ENCODE measurements at places on chromosomes 13 and 19.
A peak's percentile ranks its signal among the peaks of the same experiment; 100 is the strongest.

DNA sequence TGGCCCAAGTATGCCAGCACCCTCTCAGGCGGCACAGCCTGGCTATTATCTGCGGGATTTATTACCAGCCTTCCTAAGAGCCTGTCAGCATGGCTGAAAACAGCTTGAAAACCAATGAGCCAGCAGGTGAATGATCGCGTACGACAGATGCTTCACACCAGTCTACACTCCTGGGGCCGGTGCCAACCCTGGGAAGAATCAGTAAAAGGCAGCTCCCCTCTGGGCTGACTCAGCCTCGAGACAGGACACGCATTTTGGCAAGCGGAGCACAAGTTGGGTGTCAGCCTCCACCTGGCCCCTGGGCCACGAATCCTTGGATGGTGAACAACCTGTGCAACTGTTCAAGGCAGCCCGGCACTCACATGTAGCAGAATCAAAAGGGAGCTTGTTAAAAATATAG is 15.6 kb downstream of the EMP3 start:
- no peak for DNase-seq

DNA sequence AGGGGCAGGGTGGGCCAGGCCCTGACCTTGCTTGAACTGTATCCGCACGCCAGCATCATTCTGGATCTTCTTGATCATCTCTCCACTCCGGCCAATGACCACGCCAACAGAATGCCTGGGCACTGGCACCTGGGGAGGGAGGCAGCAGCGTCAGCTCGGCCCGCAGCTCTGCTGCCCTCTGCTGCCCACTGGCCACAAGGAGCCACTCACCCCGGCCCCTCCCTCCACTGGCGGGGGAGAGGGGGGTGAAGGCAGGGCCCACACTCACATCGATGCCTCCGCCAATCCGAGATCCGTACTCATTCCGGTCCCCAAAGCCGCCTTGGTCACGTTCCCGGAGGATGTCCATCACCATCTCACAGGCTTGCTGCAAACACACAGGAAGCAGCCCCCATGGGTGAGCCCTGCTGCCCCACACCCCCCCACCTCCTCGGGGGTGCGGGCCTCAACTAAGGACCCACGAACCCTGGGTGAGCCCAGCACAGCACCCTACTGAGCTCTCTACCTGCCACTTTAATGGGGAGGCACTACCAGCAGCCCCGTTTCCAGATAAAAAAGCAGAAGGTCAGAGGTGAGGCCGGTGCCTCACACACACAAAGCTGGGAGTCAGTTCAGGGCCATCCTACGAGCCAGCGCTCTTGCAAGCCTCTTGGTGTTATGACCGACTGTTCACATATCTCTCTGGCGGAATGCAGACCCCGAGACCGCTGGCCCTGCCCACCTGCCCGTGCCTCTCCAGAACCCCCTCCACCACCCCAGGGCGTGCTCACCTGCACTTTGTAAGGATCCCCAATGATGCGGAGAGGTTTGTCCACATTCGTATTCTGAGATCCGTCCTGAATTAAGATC is 6.7 kb downstream of the KHSRP start:
- DNase-seq: no peak

- DNase-seq: no peak
Observed at GRCh38 chr13:74444864-74445479, 310.8 kb upstream of the KLF12 start.

DNA sequence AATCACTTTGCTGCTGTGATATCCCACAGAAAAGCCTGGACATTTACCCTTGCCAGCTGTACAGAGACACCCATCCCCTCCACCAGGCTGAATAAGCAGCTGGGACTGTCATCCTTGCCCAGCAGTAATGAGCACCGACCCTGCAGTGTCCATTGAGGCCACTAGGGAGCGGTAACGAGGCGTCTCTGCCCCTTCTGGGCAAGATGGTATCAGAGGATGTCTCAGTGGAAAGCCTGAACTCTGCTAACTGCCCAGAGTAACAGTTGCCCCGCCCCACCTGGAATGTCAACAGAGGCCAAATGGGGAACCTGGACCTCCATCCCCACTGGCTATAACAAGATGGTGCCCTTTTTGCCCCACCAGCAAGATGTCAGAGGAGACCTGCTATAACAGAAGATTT is 22.8 kb upstream of the CEACAM20 start:
- no peak for DNase-seq

DNA sequence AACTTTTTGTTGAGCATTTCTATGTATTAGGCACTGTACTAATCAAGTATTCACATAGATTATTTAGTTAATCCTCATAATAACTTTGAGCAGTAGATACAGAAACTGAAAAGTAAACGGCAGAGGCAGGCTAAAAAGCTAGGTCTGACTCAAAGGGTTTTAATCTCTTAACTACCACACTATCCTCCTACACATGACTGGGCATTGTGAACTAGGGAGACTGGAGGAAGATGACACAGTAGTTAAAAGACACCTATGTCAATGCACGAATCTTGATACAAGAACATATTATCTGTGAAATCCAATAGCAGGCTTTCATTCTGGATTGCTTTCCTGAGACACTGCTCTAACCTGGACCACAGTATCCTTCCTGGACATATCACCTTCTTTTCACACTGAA is 36.3 kb downstream of the MICU2 start:
- no peak for DNase-seq

GRCh38 chr13:91249861-91250260 is 97.6 kb upstream of the MIR17HG start:
- DNase-seq: no peak

DNA sequence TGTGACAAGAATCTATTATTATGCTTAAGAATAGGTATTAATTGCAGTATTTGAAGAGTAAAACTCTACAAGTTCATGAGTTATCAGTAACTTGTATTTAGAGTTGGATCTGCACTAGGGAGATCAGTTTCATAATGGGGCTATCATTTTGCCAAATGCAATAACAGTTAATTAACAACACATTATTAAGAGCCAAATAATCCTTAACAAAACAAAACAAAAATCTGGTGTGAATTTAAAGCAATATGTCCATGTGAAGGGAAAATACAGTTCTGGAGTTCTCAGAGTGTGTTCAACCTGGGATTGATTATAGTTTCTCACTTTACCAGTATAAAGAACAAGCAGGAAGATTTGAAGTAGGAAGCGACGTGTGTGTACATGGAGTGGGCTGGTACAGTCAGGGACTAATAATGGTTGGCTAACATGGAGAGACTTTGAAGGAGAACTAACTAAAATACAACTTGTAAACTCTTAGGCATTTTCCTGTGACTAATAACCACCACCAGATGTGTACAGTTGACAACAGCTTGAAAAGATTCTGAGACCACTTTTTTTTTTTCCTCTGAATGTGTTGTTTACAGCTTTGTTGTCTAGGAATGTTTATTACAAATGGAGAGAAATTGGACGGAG is 58.5 kb downstream of the POSTN start:
- no peak for DNase-seq

GRCh38 chr19:51392701-51393100 is 2.3 kb upstream of the C19orf84 start:
- DNase-seq: no peak

DNA sequence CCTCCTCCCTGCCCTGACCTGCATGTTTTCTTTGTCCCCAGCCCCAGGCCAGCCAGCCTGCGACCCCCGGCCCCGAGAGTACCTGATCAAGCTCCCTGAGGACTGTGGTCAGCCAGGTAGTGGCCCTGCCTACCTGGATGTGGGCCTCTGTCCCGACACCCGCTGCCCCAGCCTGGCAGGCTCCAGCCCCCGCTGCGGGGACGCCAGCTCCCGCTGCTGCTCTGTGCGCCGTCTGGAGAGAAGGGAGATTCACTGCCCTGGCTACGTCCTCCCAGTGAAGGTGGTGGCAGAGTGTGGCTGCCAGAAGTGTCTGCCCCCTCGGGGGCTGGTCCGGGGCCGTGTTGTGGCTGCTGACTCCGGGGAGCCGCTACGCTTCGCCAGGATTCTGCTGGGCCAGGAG is 5.6 kb downstream of the CILP2 start:
- DNase-seq: no peak

DNA sequence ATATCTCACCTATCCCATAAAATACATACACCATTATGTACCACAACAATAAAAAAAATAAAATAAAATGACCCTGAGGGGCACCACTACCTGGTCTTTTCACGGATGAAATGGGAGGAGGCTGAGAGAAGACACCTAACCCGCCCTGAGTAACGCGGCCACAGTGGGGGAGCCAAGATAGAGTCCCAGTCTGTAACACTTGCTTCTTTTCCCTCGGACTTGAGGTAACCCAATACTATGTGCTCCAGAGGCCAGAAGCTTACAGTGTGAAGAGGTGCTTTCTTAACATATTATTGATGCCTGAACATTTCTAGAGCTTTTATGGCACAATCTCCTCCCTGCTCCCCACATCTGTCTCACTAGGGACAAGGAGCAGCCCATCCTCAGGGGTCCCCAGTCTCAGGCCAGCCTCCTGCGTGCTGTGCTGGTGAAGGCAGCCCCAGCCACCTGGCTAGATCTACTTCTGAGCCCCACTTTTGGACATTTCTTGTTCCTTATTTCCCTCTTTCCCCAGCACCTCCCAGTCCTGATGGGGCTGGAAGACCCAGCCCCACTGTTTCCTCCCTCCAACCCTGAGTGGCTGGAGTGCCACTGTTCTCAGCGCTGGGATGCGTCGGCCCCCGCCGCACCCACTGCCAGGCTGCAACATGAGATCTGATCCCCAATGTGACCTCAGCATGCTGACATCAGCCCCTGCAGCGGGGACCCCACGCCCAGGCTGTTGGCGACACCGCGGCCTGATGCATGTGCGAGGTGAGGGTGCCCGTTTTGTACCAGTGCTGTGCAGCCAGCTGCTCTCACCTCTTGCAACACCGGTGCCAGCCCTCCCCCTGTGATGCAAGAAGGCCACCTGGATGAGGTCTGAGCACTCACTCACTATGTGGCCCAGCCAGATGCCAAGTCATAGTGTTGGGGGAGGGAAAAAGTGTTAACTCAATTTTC is 143.3 kb downstream of the DCLK1 start:
- no peak for DNase-seq

DNA sequence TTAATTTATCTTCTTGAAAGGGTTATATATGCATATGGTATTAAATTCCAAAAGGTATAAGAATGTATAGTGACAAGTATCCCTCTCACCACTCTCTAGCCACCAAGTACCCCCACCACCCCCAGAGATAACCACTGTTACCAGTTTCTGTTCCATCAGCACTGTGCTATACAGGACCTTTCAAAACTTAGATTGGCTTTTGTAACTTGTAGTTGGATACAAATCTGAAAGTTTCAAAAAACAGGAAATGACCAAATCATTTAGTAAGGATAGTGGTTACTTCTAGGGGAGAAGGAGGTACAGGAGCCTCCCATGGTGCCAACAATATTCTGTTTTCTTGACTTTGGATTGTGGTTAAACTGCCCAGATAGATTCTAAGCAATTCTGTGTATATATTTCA is 56.7 kb downstream of the AKAP11 start:
- no peak for DNase-seq

DNA sequence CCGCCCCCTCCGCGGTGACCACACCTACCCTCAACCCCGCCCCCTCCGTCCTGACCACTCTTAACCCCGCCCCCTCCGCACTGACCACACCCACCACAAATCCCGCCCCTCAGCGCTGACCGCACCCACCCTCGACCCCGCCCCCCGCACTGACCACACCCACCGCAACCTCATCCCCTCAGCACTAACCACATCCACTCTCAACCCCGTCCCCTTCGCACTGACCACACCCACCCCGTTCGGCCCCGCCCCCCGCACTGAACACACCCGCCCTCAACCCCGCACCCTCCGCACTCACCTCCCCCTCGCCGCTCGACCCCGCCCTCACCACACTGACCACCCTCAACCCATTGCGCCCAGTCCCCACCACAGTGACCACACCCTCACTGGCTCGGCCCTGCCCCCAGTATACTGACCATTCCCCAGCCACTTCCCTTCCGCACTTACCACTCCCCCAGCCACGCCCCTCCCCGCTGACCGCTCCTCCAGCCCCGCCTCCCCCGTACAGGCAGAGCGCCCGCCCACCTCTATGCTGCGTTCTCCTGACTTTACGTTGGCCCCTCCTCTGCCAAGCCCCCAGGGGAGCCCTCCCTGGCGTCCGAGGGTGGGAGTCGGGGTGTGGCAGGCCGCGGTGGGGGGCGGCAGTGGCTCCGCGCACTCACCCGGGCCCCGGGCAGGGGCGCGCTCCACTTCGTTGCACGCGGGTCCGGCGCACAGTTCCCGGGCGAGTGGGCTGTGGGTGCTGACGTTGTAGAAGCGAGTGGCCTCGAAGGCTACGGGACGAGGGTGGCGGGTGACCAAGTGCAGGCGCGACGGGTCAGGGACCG is 8.4 kb downstream of the F2RL3 start:
- DNase-seq: peak; percentile 89

DNA sequence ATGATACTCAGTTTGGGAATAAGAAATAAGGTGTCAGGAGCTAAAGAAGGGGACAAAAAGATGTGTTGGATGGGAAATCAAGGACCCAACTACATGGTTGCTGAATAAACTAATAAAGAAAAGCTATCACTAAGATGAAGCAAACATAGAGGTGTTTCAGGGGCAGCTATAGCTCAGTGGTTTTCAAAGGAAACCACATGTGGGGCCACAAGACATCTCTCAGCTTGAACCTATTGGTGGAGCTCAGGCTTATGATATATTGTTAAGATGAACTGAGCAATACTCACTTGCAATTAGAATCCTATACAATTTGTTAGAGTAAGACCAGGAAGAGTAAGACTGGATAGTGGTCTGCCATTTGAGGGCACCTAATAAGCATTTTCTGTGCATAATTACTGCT is 45.1 kb upstream of the SPRY2 start:
- no peak for DNase-seq

GRCh38 chr13:101627556-101627943 is 175.1 kb downstream of the ITGBL1 start:
- no peak for DNase-seq

All from renal cortex interstitium (tissue), 15 donors.